RCC 7860 (cell line): ENCODE measurements at places on chromosomes 7 and 10.
A peak's percentile ranks its signal among the peaks of the same experiment; 100 is the strongest.

DNA sequence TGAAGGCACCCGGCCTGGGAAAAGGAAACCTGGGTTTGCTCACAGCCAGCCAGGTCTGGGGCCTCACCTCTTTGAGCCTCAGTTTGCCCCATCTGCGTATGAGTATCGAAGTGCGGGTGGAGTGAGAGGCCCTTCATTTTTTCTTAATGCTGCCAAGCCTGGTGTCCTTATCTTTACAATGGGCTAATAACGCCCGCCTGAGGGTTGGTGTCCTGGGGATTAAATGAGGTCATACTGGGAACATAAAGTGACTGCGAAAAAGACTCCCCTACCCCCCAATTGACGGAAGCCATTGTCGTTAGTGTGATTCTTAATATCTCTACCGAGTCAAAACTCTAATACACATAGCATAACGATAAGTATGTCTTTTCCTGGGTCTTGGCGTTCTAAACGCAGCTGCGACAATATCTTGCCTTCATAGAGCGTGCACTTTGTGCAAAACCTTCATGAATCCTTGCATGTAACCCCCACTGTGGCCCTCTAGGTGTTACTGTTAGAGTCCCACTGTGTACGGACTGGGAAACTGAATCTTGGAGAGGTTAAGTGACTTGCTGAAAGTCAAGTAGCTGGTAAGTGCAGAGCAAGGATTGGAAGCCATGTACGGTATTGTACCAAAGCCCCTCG, 11.4 kb upstream of the GRB10 start:
- DNase-seq, result no peak

- peak; percentile 89 for DNase-seq
Observed at GRCh38 chr7:95104739-95105138, 197.3 kb downstream of the PPP1R9A start.

DNA sequence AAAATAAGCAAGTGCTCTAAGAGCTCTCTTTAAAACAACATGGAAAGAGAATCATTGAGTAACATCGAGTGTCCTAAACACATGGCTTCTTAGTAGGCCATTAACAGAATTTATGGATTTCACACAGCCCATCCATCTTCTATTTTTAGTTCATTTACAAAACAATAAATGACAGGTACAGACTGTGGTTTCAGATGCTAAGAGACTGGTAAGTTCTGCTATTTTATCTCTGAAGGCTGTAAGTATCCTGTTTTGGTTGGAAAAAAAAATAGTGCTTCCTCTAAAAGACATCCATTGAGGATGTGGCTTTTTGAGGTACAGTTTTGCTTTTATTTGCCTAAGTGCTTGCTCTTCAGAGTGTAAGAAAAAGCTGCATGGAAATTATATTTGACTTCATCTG, 27.4 kb upstream of the GNAI1 start:
- DNase-seq, result no peak

- no peak for DNase-seq
Observed at GRCh38 chr7:55887821-55888247, 578 bp downstream of the ZNF713 start.

GRCh38 chr10:100291356-100291755, 4.9 kb upstream of the BLOC1S2 start:
- no peak for DNase-seq

GRCh38 chr7:70071766-70072165, 473.5 kb downstream of the AUTS2 start:
- DNase-seq, result no peak

- no peak for DNase-seq
Observed at GRCh38 chr10:44234483-44234875, 150.4 kb downstream of the CXCL12 start.

GRCh38 chr10:119705434-119705831, 20.4 kb upstream of the INPP5F start:
- DNase-seq, result no peak

GRCh38 chr10:69425511-69426298, 9.0 kb upstream of the TACR2 start:
- DNase-seq, result no peak

DNA sequence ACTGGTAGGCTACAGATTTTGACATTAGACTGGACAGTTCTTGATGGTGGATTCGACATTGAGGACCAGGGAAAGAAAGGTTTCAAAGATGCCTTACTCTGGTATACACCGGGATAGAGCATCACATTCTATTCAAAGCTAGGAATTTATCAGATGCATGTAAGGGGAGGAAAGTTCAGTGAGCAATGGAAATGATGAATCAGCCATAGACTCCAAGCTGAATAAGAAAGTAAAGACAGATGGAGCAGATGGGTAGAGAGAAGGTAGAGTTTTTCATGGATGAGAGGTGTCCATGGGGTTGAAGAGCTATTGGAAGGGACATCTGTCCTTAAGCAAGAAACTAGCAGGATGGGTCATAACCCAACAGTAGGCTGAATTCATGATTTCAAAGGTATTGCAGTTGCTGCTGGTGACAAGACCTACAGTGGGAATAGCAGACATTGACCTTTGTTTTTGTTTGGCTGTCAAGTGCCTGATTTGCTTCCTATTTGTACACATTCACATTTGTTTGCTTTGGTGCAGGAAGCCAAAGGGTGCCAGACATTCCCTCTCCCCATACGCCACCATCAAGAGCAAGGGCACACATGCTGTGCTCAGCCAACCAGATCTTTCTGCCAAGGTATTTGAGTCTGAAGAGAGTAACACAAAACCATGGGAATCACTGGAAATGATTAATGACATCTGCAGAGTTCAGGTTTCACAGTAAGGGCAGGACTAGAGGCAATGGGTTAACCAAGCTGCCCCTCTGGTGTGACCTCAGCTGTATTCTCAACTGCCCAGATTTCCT, 8.6 kb upstream of the CACUL1 start:
- DNase-seq, result peak; percentile 85

GRCh38 chr7:70143075-70144044, 545.1 kb downstream of the AUTS2 start:
- no peak for DNase-seq

DNA sequence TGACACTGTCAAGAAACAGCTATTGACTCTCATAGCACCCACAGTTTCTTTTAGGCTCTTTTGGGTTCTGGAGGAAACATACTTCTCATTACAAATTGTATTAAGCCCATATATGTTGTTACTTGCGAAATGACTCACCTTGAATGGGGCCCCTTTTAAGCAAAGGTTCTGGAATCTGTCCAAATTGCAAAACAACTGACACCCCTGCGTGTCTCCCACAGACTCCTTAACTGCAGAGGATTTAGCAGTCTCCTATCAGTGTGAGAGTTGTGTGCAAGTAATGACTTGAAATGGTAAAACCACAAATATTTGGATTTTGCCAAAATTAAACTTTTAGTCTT, 192.3 kb downstream of the DNAJC1 start:
- DNase-seq, result no peak

GRCh38 chr10:113131613-113132261, 181.7 kb downstream of the TCF7L2 start:
- peak; percentile 24 for DNase-seq

DNA sequence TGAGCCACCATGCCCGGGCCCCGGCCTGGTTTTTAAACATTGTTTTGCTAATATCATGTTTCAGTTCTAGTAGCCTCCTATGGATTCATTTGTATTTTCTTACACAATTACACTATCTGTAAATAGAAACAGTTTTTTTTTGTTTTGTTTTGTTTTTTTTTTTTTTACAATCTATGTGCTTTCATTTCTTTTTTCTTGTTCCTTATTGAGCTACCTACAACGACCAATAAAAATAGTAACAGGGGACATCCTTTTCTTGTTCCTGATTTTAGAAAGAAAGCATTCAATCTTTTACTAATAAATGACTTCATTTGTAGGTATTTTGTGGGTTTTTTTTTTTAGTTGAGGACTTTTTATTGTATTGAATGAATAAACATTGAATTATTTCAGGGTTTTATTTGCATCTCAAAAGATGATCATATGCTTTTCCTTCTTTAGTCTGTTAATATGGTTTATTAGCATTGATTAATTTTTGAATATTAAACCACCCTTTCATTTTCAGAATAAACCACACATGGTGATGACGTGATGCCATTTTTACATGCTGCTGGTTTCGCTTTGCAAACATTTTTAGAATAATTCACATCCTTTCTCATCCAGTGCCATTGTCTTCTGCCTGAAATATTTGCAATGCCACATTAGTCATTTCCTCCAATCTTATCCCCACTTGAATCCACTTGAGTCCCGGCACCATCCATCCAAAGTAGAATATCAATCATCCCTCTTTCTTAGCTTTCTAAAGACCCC, 18.1 kb upstream of the AKR1E2 start:
- DNase-seq, result peak; percentile 92

DNA sequence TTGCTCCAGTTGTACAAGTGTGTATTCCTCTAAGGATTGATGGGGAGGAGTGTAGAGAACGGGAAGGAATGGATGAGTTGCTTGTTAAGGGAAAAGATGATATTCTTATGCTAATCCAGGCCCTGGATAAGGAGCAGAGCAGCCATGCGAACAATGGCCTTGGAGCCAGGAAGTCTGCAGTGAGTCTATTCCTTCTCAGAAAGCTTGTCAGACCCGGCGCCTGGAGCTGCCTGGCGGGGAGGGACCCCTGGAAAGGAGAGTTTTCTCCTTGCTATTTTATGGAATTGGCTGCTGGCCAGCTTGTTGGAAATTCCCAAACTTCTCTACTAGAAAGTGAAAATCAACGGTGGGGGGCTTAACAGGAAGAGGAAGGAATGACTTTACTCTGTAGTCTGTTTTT, 89.1 kb downstream of the MMRN2 start:
- peak; percentile 77 for DNase-seq

DNA sequence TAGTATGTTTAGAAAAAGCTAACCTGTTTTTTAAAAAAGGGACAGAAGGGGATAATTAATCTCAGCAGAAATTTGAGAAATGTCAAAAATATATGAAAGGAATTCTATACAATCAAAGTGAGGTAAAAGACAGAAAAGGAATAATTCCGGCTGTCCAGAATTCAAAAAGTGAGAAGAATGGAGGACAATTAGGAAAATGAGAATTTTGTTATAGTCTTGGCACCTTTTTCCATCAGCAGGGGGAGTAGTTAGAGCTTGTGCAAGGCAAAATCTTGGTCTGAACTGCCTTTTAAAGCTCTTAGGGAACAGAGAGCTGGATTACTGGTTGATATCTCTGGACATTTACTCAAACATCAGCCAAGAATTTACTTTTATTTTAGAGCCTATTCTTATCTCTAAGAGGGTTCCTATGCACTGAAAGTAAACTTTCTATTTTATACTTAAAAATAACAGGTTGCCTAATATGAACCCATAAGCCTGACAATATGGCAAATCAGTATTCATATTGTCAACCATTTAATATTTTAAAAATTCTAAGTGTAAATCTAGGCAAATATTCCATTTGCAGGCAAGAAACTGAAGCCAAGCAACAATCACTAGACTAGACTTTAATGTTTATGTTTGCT, 185.6 kb downstream of the ANK3 start:
- no peak for DNase-seq

DNA sequence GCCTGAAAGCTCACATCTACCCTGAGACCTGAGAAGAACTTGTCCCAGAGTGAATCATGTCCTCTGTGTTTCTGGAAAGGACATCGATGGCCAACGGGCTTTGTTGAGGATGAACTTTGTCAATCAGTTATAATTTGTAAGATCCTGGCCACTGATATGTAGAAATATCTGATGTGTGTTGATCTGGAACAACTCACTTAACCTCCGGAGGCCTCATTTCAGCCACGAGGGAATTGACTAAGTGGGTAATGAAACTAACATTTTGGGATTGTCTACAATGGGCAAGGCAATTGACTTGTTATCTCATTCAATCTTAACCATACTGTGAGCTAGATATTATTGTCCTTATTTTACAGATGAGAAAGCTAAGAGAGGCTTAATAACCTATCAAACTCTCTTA, 468.1 kb upstream of the NRP1 start:
- peak; percentile 22 for DNase-seq

DNA sequence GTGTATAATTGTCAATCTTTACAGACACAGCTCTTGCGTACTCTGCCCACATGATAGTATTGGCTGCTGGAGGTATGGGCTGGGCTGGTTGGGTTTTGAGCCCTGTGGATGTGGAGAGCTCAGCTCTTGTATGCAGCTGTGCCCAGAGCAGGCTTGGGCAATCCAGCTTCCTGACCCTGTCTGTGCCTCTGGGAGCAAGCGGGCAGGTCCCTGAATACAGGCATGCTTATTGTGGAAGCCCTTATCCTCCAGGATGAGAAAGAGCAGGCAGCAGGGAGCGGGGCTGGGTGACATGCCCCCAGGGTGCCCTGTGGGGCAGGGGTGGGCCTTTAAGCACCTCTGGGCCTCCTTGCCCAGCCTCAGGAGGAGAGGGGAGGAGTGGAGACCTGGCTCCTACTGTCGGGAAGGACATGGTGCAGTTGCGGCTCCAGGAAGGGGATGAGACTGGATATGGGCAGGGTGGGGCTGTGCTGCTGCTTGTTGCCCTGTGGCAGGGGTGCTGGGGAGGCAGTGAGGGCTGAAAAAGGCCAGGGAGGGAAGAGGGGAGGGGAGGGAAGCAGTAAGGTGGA, 32.7 kb upstream of the SH2D4B start:
- DNase-seq, result no peak

GRCh38 chr10:132689721-132690360, 96.1 kb downstream of the NKX6-2 start:
- DNase-seq, result no peak

DNA sequence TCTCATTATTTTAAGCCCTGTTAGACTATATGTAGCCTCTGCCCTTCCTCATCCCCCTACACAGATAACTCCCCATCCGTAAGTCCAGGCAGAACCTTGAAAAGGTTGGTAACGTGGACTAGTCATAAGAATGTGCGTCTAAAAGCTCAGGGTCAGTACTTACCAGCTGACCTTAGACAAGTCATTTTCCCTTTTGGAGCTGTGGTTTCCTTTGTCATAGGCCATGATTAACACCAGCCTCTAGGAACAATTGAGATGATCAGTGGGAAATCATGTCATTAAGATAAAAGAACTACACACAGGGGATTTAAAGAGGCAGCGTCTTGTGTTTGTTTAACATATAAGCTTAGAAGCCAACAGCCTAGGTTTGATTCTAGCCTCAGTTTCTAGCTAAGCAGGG, 6.9 kb upstream of the UNC5B start:
- peak; percentile 32 for DNase-seq

DNA sequence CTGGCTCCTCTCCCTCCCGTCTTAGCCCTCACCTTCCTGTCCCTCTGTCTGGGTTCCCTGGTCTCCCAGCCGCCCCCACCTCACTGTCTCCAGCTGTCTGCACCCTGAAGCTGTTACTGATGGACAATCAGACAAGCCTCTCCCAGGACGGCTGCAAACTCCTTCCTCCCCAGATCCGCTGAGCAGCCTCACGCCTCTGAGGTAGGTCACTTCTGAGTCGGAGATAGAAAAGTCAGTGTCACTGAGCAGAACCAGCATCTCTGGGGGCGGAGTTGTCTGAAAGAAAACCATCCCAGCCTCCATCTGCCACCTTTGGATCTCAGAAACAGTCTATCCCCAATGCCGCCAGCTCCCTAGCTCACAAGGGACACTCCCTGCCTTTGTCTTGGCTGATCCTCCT, 27.4 kb downstream of the FAM241B start:
- DNase-seq, result no peak
